NCI-H1436 (cell line): ENCODE measurements at places on chromosomes 12 and 14.

DNA sequence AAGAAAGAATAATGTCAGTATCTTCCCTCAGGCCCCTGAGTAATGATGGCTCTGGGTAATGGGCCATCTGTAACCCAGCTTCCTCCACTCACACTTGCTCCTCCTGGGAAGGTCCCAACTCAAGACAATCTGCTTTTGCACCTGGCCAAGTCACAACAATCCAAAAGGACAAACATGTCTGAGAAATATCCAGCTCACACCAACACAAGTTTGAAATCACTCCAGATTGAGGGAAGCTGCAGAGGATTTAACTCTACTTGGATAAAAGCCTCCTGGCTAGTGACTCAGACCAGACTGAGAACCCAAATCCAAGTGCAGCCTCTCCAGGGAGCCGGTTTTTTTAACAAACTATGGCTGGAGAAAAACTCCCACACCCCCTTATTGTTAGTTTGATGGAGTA is 34.2 kb downstream of the RTRAF start:
- DNase-seq: no peak

DNA sequence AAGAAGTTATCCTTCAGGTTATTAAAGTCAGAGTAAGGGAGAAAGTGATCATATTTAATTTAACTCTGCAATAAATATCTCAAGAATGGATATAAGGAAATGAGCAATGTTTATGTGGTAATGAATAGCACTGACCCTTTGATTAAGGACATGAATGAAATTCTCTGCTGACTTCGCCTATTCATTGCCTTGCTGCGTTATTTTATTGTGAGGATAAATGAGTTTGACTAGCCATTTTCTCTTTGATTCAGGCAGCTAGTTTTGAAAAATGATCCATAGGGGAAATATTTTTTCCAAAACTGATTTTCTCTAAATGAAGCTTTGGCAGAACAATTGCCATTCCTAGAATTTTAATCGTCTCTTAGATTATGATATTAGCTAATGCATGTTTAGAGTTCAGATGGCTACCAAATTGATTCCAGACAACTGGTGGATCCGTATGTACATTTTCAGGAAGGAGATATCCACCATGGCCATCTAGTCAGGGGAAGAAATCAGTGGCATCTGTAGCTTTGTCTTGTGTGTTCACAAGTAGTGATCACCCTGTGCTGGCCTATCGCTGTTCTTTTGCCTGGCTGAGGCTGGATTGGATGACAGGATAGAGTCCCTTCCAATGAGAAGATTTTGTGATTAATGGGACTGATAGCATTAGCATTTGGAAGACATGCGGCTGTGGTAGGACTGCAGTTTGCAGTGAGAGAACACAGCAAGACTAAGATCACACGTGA is 302.3 kb upstream of the RGS6 start:
- DNase-seq: no peak

DNA sequence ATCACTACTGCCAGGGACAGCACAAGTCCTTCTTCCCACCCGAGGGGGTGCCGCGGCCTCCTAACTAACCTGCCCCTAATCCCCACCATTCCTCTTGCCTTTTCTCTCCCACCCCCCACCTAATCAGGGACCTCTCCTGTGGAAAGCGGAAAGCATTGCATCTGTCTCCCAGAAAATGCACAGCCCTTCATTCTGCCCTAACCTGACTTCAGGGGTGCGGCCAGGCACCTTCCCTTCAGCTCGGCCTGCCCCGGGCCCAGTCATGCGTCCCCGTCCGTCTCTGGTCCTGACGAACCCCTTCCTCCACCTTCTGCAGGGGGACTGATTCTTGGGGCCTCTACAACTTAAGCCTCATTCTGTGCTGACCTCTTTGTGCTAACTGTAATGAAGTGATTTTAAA is 43.9 kb upstream of the TRAF3 start:
- no peak for DNase-seq

- no peak for DNase-seq
Observed at GRCh38 chr12:53232646-53233461, 845 bp upstream of the RARG start.

DNA sequence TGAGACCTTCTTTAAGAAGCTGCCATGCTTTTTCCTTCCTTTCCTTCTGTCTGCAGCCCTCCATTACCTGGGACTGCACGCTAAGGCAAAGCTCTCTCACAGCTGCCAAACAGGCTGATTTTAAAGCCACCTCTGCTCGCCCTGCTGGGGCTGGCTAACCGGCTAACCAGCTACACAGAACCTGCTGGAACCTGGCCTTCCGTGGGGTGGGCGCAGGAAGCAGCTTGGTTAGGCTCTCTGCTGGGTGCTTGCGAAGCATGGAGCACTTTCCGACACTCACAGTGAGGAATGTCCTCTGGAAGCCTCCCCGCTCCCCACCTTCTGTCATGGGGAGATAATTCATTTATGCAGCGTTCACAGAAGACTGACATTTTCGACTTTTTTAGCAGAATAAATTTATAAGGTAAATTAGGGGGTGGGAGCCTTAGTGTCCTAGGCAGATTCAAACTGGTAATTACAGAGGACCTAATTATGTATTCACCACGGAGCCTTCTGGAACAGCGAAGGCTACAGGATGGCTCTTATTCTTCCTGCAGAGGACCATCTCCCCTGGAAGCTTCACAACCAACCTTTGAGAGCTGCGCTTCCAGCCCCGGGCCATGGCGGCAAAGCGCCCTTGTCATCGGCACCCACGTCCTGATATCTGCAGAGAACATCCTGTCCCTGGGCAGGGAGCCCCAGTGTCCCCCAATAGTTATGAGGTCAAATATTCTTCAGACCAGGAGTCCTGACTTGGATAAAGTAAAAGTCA is 12.4 kb upstream of the BCL11B start:
- DNase-seq: no peak

DNA sequence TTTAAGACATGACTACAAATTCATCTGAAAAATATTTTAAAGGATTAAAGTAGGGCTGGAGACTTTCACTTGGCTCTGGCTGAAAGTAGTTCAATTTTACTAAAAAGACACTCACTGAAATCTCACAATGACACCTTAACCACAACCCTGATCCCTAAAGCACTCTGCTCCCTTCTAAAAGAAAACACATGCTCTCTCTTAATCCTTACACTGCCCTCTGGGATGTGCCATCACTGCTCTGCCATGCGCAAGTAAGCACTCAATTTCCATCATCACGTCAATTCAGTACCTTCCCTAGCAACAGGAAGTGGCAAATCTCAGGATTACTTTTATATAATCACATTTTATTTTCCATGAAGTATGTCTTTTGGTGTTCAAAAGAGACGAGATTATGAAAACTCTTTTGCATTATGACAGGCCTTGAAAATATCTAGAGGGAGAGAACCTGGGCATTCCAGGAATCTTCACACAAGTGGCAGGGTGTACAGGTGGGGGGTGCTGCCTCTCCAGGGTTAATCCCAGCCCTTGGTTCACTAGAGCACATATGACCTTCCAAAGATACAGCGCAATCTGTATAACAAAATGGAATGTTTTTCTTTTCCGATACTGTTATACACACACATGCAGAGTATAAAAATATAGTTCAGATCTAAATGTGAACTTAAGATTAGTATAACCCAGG is 7.3 kb downstream of the ATG14 start:
- DNase-seq: no peak

- DNase-seq: no peak
Observed at GRCh38 chr14:58662759-58663158, 25.0 kb downstream of the DACT1 start.

DNA sequence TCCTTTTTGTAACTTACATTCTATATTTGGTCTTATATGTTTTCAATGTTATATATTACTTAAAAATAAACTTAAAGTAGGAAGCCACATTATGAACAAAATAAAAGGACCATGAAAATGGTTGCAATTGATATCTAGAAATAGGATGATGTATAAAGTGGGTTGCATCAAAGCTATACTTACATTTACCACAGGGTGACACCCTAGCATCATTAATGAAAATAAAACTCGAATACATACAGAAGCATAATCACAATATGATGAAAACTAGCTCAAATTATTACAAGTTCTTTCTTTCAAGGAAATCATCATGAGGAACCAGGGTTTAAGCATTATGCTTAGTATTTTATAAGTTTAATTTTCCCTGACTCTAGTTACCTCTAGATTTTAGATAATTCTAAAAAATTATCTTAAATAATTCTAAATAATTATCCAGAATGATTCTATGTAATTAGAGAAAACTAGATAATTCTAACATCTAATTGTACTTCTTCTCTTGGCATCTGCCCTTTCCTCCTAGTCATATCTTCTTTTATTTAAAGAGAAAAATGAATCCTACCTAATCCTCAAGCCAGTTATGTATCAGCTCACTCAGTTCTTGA is 31.2 kb downstream of the TAS2R7 start:
- no peak for DNase-seq

DNA sequence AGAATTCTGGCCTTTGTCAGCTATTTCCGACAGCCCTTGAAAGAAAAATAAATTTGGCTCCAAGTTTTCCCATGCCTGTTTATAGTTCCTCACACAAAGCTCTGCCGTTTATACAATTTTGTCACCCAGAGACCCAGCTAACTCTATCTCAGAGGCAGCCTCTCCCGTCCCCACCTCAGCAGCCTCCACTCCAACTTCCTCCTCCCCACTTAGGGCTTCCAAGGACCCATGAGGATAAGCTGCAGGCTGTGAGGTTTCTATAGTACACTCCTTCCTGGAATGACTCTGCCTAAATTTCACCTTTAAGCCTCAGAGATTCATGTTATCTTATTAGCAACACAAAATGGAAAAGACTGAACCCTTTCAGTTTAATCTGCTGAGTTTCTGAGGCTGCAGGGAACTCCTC is 71.8 kb downstream of the TTC9 start:
- no peak for DNase-seq

DNA sequence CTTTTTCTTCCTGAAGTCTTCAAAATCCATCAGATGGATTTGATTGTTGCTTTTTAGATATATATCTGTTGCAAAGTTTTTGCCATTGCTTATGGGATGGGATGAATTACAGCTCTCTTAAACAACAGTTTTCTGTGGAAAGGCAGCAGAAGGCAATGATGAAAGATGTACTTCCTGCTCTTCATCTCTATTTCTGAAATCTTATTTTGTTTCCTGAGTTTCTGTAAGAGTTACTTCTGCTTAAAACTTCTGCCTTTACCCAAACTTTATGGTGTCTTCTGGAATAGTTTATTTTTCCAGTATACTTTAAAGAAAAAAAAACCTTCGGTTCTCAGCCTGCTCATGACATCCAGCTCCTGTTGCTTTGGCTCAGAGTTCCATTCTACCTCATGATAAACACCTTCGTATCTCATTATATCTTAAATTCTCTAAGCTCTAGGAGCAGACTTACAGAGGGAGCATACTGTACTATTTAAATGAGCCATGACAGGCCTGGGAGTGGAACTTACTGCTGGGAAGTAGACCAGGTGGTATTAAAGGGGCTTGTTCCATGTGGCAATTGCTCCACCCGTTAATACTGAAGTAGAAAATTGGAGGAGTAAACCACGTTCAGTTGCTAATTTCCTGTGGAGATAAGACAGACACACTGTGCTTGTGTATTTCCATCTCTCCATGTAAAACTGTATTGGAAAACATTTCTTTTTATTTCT is 288.4 kb downstream of the FBXL14 start:
- DNase-seq: no peak

DNA sequence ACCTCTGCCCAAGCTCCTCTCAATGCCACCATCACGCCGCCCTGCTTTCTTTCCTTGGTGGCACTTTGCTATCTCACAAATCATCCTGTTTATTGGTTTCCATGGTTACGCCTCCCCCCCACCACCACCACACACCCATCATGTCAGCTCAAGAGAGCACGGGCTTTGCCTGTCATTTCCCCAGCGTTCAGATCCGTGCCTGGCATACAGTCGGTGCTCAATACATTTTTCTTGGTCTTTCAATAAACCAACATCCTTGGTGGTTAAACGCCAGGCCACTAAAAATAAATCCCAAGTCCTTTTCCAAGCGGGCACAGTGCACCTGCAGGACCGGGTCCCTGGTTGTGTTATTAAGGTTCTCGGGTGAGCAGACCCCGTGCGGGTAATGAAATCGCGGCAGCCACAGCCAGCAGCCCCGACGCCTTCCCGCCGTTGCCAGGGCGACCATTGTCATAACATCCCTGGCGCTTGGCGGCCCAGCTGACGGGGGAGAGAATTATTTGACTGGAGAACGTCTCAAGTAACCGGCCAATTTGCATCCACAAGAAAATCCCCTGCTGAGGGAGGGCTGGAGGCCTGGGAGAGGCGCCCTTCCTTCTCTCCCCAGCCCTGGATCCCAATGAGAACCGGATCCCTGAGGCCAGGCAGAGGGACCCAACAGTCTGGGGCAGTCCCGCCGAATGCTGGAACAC is 92.9 kb downstream of the KSR2 start:
- peak; percentile 84 for DNase-seq

DNA sequence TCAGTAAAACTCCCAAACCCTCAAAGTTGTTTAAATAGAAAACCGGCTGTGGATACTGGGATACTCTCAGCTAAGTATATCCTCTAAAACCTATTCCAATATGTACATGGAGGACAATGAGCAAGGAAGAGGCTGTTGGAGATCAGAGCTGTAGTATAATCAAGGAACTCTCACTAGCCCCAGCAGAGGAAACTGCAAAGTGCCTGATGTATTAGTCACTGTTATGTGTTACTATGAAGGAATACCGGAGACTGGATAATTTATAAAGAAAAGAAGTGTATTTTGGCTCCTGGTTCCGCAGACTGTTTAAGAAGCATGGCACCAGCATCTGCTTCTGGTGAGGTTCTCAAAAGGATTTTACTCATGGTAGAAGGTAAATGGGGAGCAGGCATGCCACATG is 65.6 kb upstream of the RPL10L start:
- DNase-seq: no peak
